ENCODE measurements at places on chromosomes 12 and 14.

DNA sequence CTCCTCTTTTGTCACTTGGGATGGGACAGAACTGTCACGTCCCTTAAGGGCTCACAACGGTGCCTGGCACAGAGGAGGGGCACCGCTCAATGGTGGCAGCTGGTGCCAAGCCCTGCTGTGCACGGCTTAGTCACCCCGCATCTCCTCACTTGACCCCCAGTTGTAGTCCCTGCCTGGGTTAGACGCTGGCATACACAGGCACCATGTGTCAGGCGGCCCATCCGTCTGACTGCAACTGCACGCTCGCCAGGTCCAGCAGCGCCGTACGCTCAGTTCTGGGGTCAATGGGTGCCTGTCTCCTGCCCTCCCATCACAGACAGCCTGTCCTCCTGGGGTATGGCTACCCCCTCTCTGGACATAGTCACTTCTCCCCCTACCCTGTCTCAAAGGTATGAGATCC lies 1.6 kb upstream of the PACS2 start:
- no peak for DNase-seq

DNA sequence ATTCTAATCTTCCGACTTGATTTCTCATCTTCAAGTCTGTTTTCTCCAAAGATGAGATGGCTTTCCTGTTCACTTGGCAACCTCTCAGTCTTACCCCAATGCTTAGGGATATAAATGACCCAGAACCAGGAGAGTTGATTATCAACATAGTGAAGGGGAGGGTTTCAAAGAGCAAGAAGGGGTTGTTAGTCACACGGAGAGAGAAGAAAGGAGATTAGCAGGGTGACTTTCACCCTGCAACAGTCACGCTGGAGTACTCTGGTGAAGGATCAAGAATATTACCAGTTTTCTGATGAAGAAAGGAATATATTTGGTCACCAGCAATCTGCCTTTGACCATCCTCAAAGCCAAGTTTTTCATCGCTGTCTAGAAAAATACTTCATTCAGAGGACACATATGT lies at the start of gene TMEM52B:
Gene TMEM52B (plus strand): TSS at position 212 of the 400 bp plus-strand sequence. CDS start 543 bp downstream, outside the sequence.
- DNase-seq: no peak

- no peak for DNase-seq
These were observed 54.3 kb downstream of the MOK start for GRCh38 chr14:102250636-102251035.

DNA sequence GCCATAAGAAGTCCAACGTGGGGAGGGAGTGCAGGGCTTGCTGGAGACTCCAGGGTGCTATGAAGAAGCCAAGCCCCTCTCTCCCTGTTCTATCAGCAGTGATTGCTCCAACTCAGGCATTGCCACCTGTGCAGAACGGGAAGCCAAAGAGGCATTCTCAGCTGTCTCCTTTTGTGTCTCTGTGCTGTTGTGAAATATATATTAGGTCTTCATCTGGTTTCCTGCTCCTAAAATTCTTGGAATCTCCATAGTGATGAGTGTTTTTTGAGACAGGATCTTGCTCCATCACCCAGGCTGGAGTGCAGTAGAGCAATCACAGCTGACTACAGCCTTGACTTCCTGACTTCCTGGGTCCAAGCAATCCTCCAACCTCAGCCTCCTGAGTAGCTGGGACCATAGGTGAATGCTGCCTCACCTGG lies 51.2 kb upstream of the AEBP2 start:
- DNase-seq: peak; percentile 39

- DNase-seq: no peak
These were observed 183.0 kb downstream of the SLC15A5 start for GRCh38 chr12:16094437-16094836.

GRCh38 chr14:69652942-69653684 lies 41.7 kb downstream of the SUSD6 start:
- peak; percentile 47 for DNase-seq

- peak; percentile 46 for DNase-seq
These were observed 46.7 kb downstream of the BHLHE41 start for GRCh38 chr12:26077915-26078702.

DNA sequence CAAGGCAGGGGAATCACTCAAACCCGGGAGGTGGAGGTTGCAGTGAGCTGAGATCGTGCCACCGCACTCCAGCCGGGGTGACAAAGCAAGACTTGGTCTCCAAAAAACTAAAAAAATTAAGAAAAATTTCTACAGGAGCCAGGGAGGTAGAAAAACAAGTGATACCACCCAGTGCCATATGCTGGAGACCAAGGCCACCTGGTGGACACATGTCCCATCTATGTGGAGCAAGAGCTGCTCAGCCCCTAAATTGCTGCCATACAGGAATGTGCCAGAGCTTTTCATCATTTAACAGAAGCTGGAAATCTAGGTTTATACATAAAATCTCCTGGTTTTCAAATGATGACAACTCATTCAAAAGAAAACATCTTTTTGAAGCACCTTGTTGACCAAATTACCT lies 61.4 kb upstream of the ELK3 start:
- DNase-seq: no peak

GRCh38 chr14:100623557-100623956 lies 36.3 kb upstream of the BEGAIN start:
- no peak for DNase-seq

- peak; percentile 22 for DNase-seq
These were observed 10.1 kb upstream of the SMCO3 start for GRCh38 chr12:14824012-14824634.

DNA sequence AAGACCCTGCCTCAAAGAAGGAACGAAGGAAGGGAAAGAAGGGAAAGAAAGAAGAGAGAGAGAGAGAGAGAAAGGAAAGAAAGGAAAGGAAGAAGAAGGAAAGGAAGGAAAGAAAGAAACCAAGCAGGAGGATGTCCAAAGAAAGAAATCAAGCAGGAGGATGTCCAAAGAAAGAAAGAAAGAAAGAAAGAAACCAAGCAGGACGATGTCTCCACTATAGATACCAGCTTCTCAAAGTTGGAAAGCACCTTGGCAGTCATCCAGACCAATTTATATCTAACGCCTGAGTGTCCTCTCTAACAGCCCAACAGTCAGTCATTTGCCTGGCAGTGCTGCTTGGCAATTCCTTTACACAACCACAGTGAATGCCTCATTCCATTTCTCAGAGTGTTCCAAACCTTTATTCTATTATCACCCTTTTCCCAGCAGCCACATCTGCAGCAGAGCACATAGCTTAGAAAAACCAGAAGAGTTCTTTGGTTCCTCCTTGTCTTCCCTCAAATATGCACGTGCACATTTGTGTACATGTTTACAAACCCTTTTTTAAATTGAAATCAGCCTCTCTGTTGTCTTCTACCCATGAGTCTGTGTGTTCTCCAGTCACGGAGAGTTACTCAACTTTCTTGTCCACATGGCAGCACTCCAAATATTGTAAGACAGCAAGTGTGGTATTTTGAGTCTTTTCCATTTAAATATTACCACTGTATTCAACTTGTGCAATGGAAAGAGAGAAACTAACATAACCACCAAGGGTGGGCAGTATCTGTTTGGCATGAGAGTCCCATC lies 138.4 kb downstream of the STXBP6 start:
- peak; percentile 82 for DNase-seq

GRCh38 chr14:92565718-92566115 lies 52.1 kb downstream of the RIN3 start:
- DNase-seq: no peak

DNA sequence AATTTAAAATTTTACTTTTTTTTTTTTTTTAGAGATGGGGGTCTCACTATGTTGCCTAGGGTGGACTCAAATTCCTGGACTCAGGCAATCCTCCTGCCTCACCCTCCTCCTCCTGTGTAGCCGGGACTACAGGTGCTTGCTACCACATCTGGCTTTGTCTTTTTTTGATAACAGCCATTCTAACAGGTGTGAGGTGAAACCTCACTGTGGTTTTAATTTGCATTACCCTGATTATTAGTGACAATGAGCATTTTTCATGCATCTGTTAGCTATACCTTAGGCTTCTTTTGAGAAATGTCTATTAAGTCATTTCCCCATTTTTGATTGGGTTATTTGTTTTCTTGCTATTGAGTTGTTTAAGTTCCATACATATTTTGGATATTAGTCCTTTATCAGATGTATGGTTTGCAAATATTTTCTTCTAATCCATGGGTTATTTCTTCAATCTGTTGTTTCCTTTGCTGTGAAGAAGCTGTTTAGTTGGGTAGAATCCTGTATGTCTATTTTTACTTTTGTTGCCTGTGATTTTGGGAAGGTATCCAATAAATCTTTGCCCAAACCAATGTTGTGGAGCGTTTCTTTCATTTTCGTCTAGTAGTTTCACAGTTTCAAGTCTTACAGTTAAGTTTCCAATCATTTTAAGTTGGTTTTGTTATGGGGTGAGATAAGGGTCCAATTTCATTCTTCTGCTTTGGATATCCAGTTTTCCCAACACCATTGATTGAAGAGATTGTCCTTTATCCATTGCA lies 86.1 kb downstream of the MYF5 start:
- DNase-seq: no peak

DNA sequence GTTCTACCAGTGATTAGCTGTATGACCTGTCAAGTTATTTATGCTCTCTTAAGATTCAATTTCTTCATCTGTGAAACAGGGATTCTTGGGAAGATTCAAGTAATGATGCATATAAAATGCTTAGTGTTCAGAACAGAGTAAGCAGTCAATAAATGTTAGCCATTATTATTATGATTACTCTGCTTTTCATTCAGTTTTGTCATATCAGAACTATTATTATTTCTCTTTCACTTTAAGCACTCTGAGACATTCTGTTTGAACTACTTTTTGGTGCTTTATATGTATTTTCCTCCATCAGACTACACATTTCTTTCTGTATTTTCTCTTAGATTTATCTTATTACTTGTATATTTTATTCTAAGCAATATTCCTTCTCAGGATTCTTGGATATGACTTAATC lies 81.2 kb downstream of the CFAP54 start:
- no peak for DNase-seq

GRCh38 chr14:100761481-100761880 lies 34.8 kb downstream of the DLK1 start:
- DNase-seq: peak; percentile 91

GRCh38 chr12:107101651-107102050 lies 8.3 kb upstream of the CRY1 start:
- no peak for DNase-seq

- peak; percentile 15 for DNase-seq
These were observed 91.8 kb upstream of the RIC8B start for GRCh38 chr12:106682594-106683234.

GRCh38 chr12:106301611-106302321 lies 767 bp upstream of the TCP11L2 start:
- DNase-seq: peak; percentile 64

DNA sequence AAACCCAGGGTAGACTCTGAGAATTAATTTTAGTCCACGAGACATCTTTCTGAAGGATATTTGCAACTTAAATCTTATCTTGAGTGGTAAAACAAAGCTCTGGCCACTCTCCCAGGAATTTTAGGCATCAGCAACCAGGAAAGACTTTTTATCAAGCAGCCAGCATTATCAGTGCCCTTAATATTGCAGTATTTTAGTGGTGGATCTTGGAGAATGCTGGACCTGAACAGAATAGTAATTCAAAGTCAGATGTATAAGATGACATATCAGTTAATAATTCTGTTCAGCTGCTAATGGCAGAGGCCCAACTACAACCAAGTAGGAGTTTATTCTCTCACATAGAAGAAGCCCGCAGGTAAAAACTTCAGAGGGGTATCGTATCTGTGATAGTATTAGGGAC lies 59.0 kb upstream of the CRY1 start:
- peak; percentile 30 for DNase-seq
